Endothelial cell of coronary artery (primary cell): ENCODE measurements at places on chromosomes 2 and 18. TPM values are rescaled to one million over a fixed set of nuclear protein-coding genes. Genes with fewer than 3 reads are reported as not detected.

The CNTNAP5 gene
- total RNA-seq: 0.09 TPM in 1 of 2 replicates, not detected in the other

The CPO gene
- total RNA-seq: not detected in 2 replicates

The FOSL2 gene
- total RNA-seq: 20.0 and 57.5 TPM in 2 replicates

The RAB6C gene
- under 0.01 TPM in 1 of 2 replicates, not detected in the other for total RNA-seq

The WDR33 gene
- 23.8 and 29.6 TPM in 2 replicates for total RNA-seq

The EPB41L3 gene
- total RNA-seq: 147 and 234 TPM in 2 replicates

The CRYGC gene
- not detected in 2 replicates for total RNA-seq

The TEX51 gene
- total RNA-seq: not detected in 2 replicates

The WNT10A gene
- total RNA-seq: not detected in 2 replicates

The ITGB1BP1 gene
- total RNA-seq: 40.7 and 53.2 TPM in 2 replicates

The SNRNP27 gene
- 28.2 and 28.7 TPM in 2 replicates for total RNA-seq

The ZSWIM2 gene
- total RNA-seq: not detected in 2 replicates

The SYT4 gene
- total RNA-seq: not detected in 2 replicates

The DUSP19 gene
- total RNA-seq: 1.6 and 3.3 TPM in 2 replicates

The LRP1B gene
- total RNA-seq: 0.09 and 0.18 TPM in 2 replicates

The SNORC gene
- 0.36 and 0.38 TPM in 2 replicates for total RNA-seq

The USP37 gene
- 7.7 and 10.4 TPM in 2 replicates for total RNA-seq

The GPR45 gene
- not detected in 2 replicates for total RNA-seq

The PDCD1 gene
- not detected in 2 replicates for total RNA-seq

The CLEC4F gene
- under 0.01 TPM in 1 of 2 replicates, not detected in the other for total RNA-seq

The GALNT3 gene
- total RNA-seq: 0.09 TPM in 2 replicates

The MARCHF4 gene
- 3.2 and 7.2 TPM in 2 replicates for total RNA-seq

The IL36B gene
- total RNA-seq: not detected in 2 replicates

The MRPL44 gene
- 26.8 and 29.1 TPM in 2 replicates for total RNA-seq

The LOXHD1 gene
- total RNA-seq: not detected in 2 replicates

The DPP4 gene
- total RNA-seq: 5.0 and 11.3 TPM in 2 replicates

The CABLES1 gene
- 22.7 and 28.6 TPM in 2 replicates for total RNA-seq

The NMUR1 gene
- total RNA-seq: under 0.01 TPM in 1 of 2 replicates, not detected in the other

The DSEL gene
- total RNA-seq: 7.8 and 13.4 TPM in 2 replicates

The MRPL33 gene
- total RNA-seq: 71.5 and 86.3 TPM in 2 replicates

The CD207 gene
- under 0.01 TPM in 1 of 2 replicates, not detected in the other for total RNA-seq

The POTEJ gene
- 0.09 TPM in 2 replicates for total RNA-seq

The AMER3 gene
- total RNA-seq: not detected in 2 replicates

The SNTG2 gene
- not detected in 2 replicates for total RNA-seq

The TSPYL6 gene
- not detected in 2 replicates for total RNA-seq

The REG3G gene
- not detected in 2 replicates for total RNA-seq

The CAPN14 gene
- total RNA-seq: under 0.01 and 0.09 TPM in 2 replicates

The RAX gene
- not detected in 2 replicates for total RNA-seq

The RRM2 gene
- 17.1 and 36.1 TPM in 2 replicates for total RNA-seq
